ENCODE measurements at places on chromosomes 5 and 9.

DNA sequence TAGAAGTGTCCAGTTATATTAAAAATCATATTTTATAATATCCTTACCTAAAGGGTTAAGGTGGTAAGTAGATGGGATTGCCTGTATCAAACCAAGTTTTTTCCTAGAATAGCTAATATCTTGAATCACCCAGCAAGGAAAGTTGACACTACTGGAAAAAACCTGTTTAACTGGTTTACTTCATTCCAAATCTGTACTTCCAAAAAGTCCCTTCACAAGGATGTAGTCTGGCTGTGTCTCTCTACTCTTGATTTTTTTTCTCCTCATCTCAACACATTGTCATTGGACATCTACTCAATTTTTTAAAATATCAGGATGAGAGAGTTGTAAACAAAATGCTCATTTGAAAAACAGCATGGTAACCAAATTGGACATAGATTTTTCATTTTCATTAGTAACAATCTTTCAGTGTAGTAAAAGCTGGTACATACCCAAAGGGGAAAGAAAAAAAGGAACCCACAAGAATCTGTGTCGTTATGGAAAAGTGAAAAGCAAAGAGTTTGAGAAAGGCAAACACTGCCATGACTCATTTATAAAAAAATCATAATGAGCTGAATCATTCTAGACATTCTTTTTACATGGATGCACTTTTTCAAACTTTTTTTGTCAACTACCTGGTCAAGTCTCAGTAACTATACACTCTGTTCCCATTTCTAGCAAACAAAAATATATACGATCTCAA, 173.5 kb downstream of the GLIS3 start:
- no peak for DNase-seq

GRCh38 chr5:150658699-150659265, 2.3 kb upstream of the MYOZ3 start:
- no peak for DNase-seq

- DNase-seq, result no peak
Measured at GRCh38 chr5:180636403-180637075, 12.9 kb downstream of the FLT4 start.

DNA sequence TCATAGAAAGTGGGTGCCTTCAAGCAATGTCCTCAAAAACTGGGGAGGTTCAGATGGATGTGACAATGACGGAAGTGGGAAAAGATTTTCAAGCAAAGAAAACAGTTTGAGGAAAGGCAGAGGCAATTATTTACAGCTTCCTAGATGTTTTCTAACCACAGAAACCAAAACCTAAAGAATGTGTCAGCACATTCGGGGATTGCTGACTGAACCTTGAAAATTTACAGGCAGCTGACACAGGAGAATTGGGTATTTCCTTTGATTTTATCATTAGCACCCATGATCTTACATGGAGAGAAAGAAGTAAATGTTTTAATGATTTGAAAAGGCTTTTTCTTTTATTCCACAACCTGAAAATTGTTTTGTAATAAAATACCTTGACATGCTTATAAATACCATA, 369.0 kb downstream of the ACTL7B start:
- DNase-seq, result no peak

DNA sequence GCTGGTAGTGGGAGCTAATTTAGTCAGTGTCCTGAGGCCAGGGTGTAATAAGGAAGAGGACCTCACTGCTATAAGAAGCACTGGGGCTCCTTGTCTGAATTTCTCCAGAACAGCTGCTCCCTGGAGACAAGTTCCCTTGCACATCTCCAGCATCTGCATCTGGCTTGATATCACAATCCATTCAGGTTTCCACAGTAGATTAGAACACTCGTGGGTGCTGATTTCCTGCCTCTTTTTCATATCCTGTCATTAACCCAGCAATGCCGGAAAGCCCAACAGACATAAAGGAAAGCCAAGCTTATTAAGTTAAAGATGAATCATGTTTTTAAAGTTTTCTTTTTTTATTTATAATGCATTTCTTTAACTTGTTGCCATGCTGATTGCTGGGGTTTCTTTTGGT, 232.3 kb upstream of the WWC1 start:
- DNase-seq, result no peak
